ENCODE measurements at places on chromosomes 7 and 10.

DNA sequence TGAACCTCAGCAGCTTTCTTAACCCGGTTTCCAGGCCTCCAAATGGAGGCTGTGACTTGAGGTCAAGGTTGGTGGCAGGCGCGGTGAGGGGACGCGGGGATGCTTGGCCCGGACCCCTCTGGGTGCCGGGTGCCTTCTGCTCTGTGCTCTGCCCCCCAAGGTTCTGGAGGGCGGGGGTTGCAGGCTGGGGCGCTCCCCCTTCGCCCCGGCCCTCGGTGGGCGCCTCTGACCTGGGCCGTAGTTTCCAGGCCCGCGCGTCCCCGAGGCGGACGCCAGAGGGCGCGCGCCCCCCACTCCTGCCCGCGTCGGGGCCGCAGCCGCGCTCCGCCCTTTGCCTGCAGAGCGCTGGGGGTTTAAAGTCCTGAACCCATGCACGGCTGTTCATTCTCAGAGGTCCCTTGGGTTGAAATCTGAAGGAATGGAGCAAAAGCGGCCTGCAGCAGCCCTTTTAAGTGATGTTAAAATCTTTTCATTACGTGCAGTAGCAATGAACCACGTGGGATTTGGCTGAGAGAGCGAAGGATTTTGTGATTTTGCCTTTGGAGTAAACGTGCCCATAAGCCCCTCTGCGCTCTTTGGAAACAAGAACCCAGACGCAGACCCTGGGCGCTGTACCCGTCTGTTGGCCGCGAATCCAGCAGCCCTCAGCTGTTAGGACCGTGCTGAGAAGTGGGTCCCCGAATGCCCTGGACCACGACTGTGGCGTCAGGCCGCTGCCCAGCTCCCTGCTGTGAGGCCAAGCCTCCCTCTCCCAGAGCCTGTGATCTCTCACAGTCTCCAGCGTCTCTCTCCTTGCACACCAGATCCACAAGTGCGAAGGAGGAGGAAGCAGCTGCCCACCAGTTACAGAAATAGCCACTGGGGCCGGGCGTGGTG is 135.0 kb downstream of the ACTR3B start:
- peak; percentile 53 for DNase-seq

DNA sequence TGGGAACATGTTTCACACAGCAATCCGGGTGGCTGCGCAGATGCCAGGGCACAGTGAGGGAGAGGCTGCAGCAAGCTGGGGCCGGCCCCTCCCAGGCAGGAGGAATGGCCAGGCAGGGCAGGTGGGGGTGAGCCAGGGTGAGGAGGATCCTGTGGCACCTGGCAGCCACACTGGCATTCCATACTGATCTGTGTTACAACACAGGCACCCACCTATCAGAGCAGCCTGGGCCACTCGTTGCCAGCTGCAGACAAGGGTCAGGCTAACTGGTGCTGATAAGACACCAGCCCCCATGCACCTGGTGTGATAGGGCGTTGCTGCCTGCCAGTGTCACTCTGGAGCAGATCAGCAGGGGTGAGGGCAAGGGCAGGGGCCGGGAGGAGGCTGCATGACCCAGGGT is 16.6 kb upstream of the RET start:
- DNase-seq = no peak

DNA sequence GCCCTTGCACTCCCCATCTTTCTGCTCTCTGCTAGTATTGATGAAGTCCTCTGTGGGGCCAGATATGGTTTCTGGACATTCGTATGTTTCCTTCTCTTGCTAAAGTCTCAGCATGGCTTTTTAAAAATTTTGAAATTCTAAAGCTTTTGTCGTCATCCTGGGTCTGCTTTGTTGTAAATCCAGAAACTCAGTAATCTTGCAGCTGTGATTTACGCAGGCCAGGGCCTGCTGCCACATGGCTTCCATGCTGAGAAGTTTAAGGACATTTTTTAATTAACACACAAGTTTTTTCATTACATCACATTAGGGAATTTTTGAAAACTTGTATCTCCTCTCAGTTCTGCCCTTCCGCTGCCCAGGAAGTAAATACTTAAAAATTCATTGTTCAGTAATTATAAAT is 686.1 kb upstream of the IGFBP3 start:
- DNase-seq = no peak

GRCh38 chr7:44534501-44534900 is 6.6 kb downstream of the NPC1L1 start:
- peak; percentile 81 for DNase-seq

All from 8988T (cell line).